ENCODE measurements at places on chromosomes 5 and 9.

GRCh38 chr9:95004411-95005277 is 278.1 kb downstream of the AOPEP start:
- DNase-seq: peak; percentile 52

GRCh38 chr5:151030056-151030336 is 9.6 kb downstream of the GPX3 start:
- DNase-seq: no peak

DNA sequence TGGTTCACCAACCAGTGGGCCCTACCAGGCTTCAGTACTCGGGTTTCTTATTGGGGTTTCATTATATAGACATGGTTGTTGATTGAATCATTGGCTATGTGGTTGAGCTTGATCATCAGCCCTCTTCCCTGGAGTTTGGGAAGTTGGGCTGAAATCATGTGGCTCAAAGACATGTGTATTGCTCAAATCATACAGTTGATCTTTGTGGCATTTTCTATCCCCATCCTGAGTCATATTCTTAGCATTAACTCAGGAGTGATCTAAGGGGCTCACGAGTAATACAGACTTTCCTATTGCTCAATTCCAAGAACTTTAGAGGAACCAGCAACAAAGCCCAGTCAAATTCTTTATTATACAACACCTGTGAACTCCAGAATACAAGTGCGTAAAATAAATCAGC is 66.2 kb downstream of the SMC5 start:
- DNase-seq: peak; percentile 33

DNA sequence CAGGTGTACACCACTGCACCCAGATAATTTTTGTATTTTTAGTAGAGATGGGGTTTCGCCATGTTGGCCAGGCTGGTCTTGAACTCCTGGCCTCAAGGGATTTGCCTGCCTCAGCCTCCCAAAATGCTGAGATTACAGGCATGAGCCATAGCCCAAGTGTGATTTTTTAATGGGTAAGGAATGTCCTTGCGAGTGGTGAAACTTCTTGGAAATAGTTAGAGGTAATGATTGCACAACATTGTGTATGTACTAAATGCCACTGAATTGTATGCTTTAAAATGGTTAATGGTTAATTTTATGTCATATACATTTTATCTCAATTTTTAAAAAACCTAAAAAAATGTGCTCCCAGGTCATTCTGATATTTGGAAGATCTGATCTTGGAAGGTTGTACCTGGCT is 59.9 kb upstream of the IL6ST start:
- DNase-seq: no peak

DNA sequence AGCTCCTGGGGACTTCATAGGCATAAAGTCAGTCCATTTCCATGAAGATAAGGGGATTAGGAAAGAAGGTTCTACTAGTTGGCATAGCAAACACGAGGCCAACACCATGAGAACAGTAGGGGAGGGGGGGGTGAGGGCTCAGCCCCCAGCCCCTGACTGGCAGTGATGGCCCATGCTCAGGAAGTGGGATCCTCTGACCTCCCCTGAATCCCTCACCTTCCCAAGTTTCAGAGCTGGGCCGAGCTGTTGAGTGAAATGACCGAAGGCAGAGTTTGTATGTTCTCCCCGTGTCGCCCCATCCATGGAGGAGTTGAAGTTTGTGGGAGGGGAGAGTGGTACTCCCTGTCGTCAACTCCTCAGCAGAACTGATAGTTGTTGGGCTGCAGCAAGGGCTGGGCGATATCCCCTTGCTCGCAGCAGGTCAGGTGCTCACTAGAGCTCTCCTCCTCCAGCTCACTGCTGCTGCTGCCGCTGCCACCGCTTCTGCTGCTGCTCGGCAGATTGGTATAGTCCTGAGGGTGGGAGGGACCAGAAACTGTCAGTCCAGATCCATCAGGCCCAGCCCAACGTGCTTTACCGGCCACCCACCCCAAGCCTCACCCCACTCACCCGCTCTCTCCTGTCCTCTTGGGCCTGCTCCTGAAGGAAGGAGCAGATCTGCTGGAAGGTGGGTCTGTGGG is 32.5 kb downstream of the CSF1R start:
- no peak for DNase-seq

DNA sequence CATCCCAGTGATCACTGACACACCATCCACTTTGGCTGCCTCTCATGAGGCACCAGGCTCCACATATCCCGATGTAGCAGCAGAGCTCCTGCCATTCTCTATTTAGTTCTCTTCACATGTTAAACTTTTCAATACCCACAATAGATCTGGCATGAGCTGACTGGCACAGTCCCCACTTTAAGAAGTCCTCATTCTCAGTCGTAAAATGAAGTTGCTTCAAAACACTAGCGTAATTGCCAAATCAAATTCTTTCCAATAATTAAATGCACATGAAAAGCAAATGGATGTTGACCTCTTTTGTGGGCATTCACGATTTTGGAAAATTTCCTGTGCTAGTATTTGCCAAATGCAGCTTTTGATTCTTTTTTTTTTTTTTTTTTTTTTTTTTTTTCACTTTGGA is 32.4 kb downstream of the HAPLN1 start:
- DNase-seq: no peak

GRCh38 chr5:151570058-151570457 is 21.1 kb downstream of the FAT2 start:
- DNase-seq: no peak

DNA sequence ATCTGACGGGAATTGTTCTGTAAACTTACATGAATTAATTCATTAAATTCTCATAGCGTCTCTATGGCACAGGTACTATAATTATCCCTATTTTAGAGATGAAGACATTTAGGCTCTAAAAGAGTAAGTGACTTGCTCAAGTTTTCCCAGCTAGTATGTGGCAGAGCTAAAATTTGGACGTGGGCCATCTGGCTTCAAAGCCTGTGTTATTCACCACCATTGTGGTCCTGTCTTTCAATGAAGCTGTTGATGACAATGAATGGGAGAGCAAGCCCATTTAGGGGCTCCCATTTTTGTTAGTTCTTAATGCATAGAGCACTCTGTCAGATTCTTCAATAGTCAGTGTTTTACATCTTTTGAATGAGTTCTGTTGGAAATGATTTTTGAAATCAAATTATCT is 236.0 kb upstream of the CD180 start:
- no peak for DNase-seq

DNA sequence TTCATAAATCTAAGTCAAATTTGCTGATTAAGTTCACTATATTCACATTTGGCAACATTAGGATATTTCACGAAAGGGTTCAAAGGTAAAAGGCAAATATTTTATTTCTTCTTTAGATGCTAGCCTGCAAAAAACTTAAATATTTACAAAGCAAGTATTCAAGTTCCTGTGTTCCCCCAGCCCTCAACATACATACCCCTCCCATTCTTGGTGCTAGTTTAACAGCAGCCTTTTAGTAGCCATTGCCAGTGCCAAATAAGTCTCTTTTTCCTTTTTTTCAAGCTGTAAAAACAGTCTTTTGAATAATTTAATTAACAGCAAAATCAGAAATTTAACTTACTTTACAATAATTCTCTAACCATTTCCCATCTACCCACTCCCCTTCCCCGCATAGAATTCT is 288.5 kb upstream of the TMEM161B start:
- no peak for DNase-seq

- DNase-seq: peak; percentile 62
These were observed 97.1 kb downstream of the ENTREP1 start for GRCh38 chr9:69421908-69422801.

DNA sequence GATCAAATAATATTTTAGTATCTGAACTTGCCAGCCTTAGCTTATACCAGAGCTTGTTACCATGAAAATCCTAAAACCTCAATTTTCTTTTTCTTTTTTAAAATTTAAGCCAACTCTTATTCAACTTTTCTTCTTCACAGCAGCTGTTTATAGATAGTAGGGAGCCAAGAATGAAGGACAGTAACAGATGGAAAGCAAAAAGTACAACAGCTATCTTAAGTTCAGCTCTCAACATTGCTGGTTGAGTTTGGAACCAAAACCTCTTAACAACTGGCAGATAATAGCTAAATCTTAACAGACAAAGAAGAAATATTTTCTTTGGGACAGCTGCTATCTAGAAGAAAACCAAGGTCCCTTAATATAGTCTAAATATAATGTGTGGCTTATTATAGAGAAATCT is 74.7 kb downstream of the PJA2 start:
- DNase-seq: no peak

DNA sequence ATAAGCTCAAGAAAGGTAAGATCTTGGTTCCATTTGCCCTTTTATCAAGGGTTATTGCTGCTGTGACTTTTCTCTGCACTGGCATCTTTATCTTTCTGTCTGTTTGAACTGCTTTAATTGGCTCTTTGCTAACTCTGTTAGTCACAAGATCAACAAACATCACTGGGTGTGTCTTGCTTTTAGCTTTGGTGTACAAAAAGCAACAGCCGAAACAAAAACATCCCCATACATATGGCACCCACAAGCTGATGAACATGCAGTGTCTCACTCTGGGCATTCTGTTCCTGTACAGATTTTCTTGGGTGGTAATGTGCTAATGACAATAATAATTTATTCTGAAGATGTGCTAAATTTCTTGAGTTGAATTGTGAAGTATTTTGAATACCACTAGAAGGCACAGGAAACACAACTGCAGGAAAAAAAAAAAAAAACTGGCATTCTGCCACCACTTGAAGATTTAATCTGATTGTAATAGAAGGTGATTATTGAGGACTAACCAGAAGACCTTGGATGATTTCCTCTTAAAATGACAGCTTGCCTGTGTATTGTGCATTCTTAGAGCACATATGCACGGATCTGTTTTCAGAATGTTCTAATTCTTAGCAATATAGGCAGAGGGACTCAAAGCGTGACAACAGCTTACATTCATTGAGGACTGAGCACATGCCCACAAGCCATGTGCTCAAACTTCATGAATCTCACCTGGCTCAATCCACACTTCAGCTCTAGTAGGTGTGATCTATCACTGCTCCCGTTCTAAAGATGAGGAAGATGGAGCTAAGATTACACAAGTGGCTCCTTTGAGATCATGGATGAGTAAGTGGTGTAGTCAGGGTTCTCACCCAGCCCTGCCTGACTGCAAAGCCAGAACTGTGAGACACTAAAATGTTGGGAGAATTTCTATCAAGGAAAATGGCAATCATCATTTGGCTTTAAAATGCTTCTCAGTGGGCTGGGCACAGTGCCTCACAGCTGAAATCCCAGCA is 96.4 kb downstream of the EBF1 start:
- peak; percentile 84 for DNase-seq

DNA sequence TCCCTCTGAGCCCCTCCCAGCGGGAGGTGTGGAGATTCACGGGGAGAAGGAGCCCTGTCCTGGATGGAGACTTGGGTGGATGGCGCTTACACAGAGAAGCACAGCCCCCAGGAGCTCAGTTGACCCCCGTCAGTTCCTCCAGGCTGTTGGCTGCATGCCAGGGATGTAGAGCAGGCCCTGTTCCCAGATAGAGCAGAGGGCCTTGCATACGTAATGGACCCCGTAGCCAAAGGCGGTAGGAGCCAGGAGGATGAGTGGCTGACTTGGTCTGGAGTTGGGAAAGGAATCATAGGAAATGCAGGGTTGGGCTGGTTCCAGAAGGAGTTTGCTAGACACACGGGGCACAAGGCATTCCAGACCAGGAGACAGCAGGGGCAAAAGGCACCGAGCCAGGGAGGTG is 2.5 kb downstream of the PMPCA start:
- DNase-seq: no peak

GRCh38 chr5:131182839-131183238 is 12.1 kb downstream of the LYRM7 start:
- no peak for DNase-seq

DNA sequence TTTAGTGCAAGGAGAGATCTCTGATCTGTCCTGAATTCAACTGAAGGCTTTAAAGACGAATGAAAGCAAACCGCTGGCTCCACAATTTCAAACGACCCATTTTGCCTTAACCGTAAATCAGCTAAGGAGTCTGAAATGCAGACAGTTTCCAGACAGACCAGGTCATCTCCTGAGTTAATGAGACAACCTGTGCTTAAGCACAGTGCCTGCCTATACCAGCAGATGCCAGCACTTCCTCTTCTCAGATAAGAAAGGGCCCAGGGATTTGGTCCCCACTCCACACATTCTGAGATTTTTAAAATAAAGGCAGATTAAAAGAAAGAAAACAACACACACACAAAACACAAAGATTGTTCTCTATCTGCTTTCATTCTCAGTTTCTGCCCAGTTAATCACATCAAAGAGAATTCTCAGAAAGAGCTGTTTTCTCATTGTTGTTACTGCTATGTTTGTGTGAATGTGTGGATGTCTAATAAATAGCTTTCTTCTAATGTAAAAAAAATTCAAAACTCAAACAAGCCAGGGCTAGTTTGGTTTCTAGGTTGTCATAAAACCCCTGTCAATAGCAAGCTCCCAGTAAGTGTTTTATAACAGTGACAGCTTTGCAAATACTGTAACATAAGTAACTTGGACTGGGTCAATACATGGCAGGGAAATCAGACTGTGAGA is 157.7 kb upstream of the SLC24A2 start:
- peak; percentile 39 for DNase-seq

- no peak for DNase-seq
These were observed 86.6 kb downstream of the COL5A1 start for GRCh38 chr9:134728021-134728795.

DNA sequence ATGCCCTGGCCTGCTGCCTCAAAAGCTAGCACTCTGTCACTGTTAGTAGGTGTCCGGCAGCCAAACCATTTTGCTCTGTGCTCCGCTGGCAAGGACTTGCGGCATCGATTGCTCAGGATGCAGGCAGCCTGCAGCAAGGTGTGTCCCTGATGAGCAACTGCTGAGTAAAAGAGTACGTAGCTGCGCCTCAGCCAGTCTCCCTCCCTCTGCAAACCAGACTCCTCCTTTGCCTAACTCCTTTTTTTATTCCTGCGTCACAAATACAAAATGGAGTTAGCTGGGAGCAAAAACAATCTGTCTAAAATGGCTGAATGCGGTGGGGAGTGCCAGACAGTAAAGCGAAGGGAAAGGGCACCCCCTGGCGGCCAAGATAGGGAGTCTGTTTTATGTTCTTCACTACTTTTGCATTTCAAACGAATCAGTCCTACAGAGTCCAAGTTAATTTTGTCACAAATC is 61.1 kb downstream of the DIAPH1 start:
- peak; percentile 99 for DNase-seq

- peak; percentile 50 for DNase-seq
These were observed 16.9 kb upstream of the ADRA1B start for GRCh38 chr5:159899067-159900049.

DNA sequence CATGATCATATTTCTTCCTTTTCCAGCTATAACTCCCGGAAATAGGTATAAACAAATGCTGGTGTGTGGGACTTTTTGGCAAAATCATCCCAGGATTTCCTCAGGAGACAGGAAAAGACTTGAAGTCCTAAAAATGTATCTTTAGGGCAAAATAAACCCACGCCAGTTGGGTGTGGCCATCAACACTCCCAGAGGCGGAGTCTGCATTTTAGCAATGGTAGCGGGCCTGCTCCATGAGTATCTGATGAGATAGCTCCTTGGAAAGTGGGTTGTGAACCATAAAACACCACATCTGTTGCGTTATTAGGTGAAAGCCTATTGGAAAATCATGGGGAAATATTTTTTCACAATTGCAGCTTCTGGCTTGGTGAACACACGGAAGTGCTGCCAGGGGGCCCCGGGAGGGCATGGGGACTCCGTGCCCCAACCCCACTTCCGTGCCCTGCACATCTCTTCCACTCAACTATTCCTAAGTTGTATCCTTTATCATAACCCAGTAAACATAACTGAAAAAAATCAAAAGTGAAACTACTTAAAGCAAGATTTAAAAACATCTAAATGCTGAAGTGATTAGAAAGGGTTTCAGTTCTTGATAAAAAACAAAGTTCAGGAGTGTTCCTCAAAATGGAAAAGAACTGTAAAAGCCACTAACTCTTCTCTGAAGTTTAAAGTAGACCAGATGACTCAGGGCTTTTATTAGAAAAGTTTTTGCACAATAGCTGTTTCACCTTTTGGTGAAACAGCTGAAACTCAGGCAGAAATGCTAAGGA is 111.2 kb downstream of the LRRC70 start:
- DNase-seq: no peak

Measured in fibroblast of skin of back (primary cell).